ENCODE measurements at places on chromosomes 5 and 9.

- DNase-seq = peak; percentile 55
These were observed 180.5 kb downstream of the RFK start for GRCh38 chr9:76213751-76214150.

DNA sequence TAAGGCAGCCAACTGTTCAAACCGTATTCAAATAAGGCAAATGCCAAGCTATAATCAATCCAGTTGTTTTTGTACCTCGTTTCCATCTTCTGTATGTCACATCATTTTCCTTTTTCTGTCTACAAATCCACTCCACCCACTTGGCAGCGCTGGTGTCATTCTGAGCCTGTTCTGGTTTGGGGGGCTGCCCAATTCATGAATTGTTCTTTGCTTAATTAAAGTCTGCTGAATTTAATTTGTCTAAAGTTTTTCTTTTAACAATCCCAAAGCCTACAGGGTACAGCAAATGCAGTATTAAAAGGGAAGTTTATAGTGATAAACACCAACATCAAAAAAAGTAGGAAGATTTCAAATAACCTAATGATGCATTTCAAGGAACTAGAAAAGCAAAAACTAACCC lies 93.3 kb downstream of the GTF3C4 start:
- no peak for DNase-seq

DNA sequence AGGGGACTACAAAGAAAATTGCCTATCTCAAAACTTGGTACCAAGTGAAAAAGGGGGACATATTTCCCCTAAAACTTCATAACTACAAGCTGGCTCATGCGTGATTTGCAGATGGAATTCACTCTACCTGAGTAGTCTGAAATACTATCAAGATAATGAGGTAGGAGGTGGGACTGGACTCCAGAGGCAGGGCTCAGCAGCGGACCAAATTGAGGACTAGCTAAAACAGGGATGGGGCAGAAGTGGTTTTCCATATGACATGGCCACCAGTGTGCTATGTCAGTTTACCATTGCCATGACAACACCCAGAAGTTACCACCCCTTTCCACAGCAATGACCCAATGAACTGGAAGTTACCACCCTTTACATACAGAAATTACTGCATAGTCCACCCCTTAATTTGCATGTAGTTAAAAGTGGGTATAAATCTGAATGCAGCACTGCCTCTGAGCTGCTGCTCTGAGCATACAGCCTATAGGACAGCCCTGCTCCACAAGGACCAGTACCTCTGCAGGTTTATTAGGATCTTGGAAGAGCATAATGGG lies 30.4 kb upstream of the TESK1 start:
- no peak for DNase-seq

- DNase-seq = no peak
These were observed 64.1 kb downstream of the PLAC8L1 start for GRCh38 chr5:146041180-146041789.

DNA sequence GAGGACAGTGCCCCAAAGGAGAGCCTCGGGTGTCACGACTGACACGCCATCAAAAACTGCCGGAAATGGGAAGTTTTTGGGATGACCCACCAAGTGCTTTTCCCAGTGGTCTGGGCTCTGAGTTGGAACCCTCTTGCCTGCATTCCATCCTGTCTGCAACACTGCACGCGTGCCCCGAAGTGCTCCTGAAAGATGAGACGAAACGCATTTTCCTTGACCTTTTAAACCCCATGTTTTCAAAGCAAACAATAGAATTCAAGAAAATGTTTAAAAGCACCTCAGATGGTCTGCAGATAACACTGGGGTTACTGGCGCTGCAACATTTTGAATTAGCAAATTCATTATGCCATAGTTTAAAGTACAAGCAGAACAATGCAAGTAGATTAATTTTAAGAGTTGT lies 92.9 kb downstream of the ANKRD18A start:
- DNase-seq = no peak

DNA sequence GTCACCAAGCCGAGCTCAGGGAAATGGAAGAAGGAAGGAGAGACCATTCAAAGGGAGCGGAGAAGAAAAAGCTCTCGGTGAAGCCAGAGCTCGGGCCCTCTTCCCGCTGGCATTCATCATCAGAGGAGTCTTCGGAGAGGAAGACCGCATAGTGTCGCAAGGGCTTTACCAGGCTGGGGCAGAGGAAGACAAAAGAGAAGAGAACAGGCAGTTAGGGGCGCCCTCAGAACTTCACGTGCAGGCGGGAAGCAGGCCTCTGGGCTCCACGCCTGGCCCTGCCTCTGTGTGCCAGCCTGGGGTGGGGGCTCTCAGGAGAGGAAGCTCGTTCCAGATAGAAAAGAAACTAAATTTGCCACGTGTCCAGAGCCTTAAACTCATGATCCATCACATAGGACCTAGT lies 31.7 kb downstream of the CRB2 start:
- DNase-seq = no peak

DNA sequence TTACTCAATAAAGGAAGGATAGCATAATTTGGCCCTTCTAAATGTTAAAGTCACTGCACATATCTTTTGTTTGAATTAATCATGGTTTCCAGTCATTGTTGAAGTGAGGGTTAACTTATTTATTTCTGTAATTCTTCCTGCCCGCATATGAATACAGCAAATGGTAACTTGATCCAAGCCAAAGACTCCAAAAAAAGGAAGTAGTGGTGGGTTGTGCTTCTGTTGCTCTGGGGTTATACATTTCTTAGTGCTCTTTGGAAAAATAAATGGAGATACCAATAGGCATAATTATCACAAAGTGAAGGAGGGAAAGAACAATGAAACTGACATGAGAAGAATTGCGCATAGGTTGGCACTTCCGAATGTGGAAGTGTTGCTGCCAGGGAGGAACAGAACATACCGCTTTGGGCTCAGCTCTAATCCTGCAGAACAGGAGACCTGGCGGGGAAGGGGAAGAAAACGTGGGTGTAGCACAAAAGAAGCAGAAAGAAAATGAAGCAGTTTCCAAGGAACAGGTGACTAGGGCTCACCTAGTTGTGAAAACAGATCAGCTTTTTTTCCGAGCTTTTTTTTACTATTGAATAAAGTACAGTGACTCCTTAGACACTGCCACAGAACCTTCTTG lies 69.7 kb upstream of the TAF11L2 start:
- DNase-seq = no peak

DNA sequence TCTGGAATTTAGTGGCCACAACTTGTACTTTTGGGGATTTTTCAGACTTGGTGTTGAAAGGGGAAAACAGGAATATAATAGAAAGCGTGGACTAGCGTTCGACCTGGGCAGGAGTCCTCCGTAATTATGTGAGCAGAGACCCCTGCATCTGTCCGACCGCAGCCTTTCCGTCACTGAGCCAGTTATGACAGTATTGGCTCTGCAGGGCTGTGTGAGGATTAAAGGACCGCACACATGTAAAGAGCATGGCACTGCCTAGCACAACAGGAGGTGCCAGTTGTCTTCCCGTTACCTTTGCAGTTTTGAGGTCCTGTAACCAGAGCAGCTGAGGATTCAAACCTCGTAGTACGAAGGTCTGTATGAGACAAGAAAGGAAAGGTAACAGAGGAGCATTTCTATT lies 1.2 kb downstream of the B4GALT7 start:
- no peak for DNase-seq

- DNase-seq = no peak
These were observed 84.8 kb downstream of the FBXL17 start for GRCh38 chr5:108297042-108297601.

- DNase-seq = peak; percentile 37
These were observed 71.4 kb downstream of the MYO10 start for GRCh38 chr5:16864631-16865131.

GRCh38 chr9:32918628-32919027 lies 82.8 kb downstream of the APTX start:
- no peak for DNase-seq

DNA sequence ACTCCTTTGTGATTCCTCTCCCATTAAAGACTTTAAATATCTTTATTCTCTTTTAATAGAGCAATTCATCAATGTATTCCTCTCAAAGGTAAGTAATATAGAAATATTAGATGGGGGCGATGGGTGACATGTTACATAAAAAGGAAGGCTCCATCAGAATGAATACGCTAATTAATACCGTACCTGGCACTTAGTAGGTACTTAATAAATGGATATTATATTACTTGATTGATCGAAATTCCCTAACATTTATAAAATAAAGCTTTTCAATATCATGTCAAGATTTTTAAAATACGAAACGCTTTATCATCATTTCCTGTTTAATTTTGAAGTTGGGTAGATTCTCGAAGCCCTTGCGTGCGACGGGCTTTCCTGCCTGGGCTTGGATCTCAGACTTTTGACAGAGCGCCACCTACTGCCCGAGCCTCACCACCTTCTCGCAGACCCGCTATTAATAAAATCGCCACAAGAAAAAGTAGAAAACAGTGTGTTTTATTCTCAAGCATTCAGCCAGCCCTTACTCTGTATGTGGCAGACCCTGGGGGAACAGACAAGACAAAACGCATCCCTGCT lies 99.4 kb downstream of the C5orf15 start:
- peak; percentile 79 for DNase-seq

DNA sequence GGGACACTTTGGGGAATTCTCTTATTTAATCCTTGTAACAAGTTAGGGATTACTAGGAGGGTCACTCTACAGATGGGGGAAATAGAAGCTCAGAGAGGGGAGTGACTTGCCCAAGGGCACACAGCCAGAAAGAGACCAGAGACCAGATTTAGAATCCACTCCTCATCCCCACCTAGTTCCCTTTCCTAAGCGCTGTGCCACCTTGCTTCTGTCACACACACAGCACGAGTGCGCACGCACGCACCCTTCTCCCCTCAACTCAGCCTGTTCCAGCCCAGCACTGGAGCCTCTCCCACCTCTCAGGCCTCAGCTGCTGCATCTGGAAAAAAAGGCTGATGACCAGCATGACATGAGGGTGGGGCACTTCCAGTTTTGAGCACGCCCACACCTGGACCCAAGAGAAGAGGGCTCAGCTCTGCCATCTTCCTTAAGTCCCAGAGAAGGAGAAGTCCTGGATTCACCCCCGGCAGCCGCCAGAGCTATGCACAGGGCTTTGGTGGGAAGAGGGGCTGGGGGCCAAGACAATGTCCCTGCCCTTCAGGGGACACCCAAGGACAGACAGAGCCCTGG lies 18.5 kb downstream of the NR5A1 start:
- DNase-seq = no peak

GRCh38 chr9:9612755-9613154 lies 1000.0 kb downstream of the PTPRD start:
- DNase-seq = no peak

DNA sequence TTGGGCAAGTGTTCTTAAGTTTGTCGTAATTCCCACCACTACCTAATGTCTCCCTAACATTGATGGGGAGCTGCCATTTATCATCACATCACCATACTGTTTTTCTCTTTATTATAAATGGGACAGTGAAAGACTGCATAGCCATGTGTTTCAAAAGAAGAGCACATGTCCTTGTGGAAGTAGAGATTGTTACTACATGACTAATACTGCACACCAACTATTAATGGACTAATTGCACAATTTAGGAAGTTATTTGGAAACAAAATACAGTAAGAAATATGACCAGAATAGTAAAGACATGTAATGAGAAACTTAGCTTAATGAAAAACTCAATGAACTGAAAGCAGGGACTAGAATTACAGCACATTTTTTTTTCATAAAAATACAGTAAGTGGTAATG lies 12.0 kb upstream of the ELOVL7 start:
- DNase-seq = no peak

DNA sequence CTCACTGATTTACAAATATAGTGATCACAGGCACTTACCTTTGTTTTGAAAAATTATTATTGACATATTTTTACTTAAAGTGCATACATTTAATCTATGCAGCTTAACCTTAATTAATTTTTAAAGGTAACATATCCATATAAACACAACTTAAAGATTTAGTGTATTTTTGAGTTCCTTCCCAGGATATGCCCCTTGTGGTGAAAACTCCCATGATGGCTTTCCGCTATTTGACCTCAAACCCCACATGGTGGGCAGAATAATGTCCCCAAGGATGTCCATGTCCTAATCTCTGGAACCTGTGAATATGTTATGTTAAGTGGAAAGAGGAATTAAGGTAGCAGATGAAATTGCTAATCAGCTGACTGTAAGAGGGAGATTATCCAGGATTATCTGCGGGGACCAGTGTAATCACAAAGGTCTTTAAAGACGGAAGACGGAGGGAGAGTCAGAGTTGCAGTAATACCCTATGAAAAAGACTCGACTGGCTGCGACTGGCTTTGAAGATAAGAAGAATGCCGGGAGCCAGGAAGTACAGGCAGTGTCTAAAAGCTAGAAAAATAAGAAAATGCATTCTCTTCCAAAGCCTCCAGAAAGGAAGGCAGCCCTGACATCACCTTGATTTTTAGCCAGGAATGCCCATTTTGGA lies 193.9 kb downstream of the ICE1 start:
- no peak for DNase-seq

- DNase-seq = peak; percentile 72
These were observed 18.7 kb downstream of the HSD17B4 start for GRCh38 chr5:119470851-119471451.

DNA sequence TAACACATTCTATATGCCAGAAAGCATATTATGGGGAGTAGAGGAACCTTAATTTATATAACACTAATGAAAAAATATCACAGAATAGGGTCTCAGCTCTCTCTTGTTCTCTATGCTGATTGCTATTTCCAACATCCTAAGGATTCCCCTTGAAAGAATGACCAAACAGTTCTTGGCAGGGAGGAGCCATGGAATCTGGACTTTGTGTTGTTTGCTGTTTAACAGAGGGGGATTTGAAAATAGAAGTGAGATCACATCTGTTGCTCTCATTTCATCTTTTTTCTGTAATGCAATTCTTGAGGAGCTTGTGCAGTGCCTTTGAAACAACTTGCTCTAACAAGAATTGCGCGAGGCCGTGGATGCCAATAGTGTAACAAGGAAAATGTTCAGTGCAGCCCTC lies 755.3 kb downstream of the TLE1 start:
- DNase-seq = no peak

- DNase-seq = peak; percentile 92
These were observed 168.9 kb downstream of the MAPKAP1 start for GRCh38 chr9:125538092-125538473.

GRCh38 chr5:150136305-150137167 lies 19.1 kb downstream of the PDGFRB start:
- no peak for DNase-seq

- DNase-seq = peak; percentile 22
These were observed 547 bp downstream of the CLTA start for GRCh38 chr9:36191290-36191645.

- DNase-seq = no peak
These were observed 318.7 kb upstream of the IRX1 start for GRCh38 chr5:3276896-3277295.

DNA sequence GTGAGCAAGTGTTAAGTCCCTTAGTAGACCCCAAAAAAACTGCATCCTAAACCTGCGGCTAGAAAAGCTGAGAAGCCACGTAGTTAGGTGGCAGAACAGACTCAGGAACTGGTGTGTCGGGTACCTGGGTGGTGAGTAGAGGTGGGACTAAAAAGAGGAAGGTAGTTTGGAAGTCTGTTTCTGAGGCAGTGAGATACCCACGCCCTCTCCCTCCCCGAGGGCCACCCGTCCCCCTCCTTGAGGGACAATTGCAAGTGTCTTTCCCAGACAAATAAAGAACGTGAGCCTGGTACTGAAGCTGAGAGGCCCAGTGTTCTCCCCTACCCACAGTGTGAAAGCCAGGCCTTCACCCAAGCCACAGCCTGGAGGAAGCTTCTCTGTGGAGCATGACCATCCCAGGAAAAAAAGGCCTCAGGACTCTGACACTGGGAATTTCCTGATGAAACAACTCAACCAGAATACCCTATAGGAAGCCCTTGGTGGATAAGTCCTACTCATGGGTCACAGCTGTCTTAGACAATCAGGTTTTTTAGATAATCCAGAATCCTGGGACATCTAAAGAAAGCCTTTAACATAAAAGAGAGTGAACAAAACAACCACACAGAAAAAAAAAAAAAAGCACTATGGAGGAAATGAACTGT lies 7.0 kb upstream of the CD74 start:
- DNase-seq = no peak

GRCh38 chr5:178371362-178372111 lies 138.9 kb upstream of the PHYKPL start:
- DNase-seq = no peak

All from fibroblast of lung (primary cell).